AG04450 (cell line): ENCODE measurements at places on chromosomes 3 and 15. TPM values are rescaled to one million over a fixed set of nuclear protein-coding genes. Genes with fewer than 3 reads are reported as not detected.

Gene STRIT1
- polyA plus RNA-seq: not detected in 2 replicates

Gene GPR176
- 83.9 and 116 TPM in 2 replicates for polyA plus RNA-seq

Gene C2CD4A
- polyA plus RNA-seq: not detected in 2 replicates

DNA sequence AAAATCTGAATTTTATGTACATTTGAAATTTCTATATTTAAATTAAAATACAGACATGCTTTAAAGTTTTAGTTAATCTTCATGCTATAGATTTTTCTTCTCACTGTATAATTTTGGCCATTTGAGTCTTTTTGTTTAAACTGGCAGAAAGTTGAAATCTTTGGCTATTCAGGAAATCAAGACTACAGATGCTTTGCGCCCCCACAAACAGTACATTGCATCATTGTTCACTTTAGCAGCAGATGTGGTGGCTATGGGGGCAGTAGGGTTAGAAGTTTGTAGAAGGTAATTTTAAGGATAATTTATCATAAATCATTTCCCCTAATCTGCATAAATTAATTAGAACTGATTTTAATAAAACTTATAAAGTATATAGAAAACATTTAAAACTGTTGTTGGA, 20.9 kb downstream of the SPPL2A start:
- no peak for DNase-seq

- no peak for DNase-seq
Observed at GRCh38 chr3:12370758-12371157, 81.9 kb downstream of the PPARG start.

DNA sequence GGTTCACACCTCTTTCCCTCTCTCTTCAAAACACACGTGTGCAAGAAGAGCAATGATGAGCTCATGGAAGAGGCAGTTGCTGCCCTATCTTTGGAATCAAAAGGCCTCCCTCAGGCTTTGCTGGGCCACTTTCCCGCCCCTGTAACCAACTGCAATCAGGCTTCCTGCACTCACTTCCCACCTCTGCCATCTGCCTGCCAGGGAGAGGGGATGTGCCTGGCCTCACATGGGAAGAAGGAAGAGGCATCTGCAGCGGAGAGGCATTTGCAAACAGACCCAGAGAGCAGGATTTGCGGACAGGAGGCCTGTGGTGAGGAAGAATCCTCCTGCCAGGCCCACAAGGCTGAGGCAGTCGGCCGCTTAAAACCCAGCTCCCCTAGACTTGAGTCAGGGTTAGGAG, 175.6 kb upstream of the ATP10A start:
- no peak for DNase-seq

GRCh38 chr15:38197553-38197952, 55.1 kb upstream of the SPRED1 start:
- no peak for DNase-seq

- DNase-seq: no peak
Observed at GRCh38 chr15:28935316-28935715, 49.5 kb downstream of the APBA2 start.

GRCh38 chr3:149007567-149008257, 16.4 kb downstream of the GYG1 start:
- no peak for DNase-seq

DNA sequence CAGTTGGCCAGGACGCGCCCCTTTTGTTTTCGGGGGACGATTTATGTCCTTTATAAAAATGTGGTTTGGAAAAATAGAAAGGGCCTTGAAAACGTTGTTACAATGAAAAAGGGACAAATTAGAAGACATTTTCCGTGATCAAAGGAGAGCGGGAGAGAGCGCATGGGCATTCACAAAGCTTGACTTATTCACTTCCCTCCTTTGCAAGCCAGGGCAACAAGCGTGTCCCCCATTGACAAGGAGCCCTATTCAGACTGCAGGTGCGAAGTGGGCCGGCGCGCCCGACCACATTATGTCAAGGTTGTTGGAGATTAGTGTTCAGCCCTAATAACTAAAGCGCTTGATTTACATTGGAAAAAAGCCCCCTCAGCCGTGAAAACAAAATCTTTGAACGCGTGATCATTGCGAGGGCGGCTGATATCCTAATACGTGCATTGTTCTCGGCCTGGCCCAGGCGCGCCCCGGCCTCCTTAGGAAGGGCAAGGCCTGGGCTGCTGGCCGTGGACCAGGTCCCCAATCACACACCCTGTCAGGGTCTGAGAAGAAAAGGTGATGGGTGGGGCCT, 25.9 kb downstream of the ZIC4 start:
- no peak for DNase-seq

Gene RBMS3
- polyA plus RNA-seq: 32.0 and 33.4 TPM in 2 replicates

DNA sequence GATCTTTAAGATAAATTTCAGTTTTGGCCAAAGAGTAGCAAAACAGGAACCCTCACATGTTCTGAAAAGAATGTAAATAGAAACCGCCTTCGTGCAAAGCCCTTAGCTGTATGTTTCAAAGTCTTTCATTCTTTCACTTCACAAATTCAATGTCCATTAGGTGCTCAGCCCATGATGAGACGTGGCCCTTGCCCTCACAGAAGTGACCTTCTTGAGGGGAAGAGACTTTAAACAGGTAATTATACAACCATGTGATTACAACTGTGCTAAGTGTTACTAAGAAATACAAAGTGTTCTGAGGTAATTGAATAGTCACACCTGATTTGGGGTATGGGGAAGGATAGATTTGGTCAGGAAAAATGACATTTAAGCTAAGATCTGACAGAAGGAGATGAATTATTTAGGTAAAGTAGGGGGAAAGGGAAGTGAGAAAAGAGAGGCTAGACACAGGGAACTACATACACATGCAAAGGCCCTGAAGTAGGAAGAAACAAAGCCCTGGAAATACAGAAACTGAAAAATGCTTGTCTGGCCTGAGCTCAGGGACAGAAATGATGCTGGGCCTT, 19.6 kb downstream of the HSPBAP1 start:
- DNase-seq: no peak

Gene CCR1
- 0.02 TPM in 1 of 2 replicates, not detected in the other for polyA plus RNA-seq

GRCh38 chr15:81852411-81853149, 193.2 kb downstream of the MEX3B start:
- DNase-seq: no peak

GRCh38 chr15:71124937-71125790, 9.9 kb downstream of the THSD4 start:
- no peak for DNase-seq

Gene LRTM1
- polyA plus RNA-seq: not detected in 2 replicates

GRCh38 chr15:32642667-32643435, 1.3 kb downstream of the SCG5 start:
- no peak for DNase-seq

Gene FETUB
- polyA plus RNA-seq: not detected in 2 replicates
